K562 (cell line): ENCODE measurements at places on chromosomes 1 and 21. TPM values are rescaled to one million over a fixed set of nuclear protein-coding genes. Genes with fewer than 3 reads are reported as not detected.
A peak's percentile ranks its signal among the peaks of the same experiment; 100 is the strongest.

Gene CAMK2N1
- total RNA-seq, result 1.4 and 2.1 TPM in 2 replicates

DNA sequence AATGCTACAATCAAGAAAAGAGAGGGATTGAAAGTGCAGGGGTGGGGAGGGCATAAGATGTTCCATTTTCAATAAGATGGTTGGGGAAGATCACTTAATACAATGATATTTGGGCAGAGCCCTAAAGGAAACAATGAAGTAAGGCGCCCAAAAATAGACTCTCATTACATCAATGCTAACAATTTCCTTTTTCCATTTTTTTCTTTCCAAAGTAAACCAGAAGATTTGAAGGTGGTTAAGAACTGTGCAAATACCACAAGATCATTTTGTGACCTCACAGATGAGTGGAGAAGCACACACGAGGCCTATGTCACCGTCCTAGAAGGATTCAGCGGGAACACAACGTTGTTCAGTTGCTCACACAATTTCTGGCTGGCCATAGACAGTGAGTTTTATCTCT is 16.8 kb downstream of the IFNAR2 start:
- no peak for DNase-seq

DNA sequence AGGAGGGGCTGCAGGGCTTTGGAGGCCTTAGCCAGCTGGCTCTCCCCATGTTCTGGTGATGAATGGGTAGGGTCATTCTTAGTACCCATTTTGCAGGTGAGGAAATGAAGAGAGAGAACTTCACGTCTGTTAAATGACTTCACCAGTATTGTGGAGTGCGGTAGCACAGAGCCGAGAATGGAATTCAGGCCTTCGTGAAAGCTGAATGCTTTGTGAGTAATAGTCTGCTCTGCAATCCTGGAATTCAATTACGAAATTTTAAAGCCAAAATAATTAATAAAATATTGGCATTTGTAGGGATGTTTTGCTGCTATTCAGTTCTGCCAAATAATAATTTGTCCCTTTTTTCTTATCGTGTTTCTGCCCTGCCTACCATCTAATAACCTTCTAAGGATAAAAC is 197.7 kb downstream of the GREM2 start:
- DNase-seq, result no peak

DNA sequence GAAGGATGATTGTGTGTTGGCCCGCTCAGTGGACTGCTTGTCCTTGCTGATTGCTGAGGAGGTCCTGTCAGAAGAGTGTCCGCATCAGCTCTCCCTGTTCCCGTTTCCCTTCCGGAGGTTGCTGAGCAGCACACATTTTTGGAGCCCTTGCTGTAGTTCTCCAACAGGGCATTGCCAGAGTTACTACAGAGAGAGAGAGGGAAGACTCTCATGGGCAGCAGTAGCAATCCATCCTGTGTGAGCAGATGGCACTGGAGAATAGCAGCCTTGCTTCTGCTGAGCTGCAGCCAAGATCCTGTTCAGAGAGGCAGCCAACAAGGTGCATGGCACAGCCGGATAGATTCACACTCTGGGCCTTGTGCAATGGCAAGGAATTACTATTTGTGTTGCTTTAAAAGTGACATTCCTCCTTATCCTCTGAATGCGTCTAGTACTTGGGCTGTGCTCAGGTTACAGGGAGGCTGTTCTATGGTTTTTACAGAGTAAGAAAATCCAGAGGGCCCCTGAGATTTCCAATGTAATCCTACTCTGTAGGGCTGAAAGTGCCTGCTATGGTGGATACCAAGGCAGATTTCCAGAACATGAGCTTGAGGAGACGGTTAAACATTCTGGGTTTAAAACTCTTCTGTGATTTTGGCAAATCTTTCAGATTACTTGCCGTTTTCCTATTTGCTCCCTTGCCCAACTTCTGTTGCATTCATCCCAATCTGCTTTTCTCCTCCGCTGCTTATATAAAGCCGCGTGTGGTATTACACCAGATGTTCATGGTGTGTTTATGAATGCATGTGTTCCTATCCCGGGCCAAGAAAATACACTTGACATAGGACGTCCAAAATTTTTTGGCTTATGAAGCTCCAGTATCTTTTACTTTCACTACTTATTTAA is 27.4 kb downstream of the AK4 start:
- no peak for DNase-seq

DNA sequence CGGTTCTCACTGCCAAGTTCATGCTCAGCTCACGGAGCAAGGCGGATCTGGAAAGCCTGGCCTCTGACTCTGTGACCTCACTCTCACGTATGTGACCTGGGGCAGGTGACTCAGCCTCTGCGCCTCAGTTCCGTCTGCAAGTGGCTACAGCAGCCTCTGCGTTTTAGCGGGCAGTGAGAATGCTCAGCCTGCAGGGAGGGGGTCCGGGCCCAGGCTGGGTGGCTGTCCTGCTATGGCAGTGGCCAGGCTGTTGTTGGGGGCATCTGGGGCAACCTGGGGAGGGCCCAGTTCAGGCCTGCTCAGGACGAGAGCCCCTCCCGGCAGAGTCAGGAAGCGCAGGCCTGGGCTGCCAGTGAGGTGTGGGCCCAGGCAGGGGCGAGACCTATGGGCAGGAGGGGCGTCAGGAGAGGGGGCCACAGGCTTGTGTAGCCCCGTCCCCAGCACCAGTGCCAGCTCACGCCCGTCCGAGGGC is 27.9 kb downstream of the ARHGEF16 start:
- peak; percentile 54 for DNase-seq

GRCh38 chr1:2821966-2822620 is 20.6 kb upstream of the TTC34 start:
- peak; percentile 74 for DNase-seq

DNA sequence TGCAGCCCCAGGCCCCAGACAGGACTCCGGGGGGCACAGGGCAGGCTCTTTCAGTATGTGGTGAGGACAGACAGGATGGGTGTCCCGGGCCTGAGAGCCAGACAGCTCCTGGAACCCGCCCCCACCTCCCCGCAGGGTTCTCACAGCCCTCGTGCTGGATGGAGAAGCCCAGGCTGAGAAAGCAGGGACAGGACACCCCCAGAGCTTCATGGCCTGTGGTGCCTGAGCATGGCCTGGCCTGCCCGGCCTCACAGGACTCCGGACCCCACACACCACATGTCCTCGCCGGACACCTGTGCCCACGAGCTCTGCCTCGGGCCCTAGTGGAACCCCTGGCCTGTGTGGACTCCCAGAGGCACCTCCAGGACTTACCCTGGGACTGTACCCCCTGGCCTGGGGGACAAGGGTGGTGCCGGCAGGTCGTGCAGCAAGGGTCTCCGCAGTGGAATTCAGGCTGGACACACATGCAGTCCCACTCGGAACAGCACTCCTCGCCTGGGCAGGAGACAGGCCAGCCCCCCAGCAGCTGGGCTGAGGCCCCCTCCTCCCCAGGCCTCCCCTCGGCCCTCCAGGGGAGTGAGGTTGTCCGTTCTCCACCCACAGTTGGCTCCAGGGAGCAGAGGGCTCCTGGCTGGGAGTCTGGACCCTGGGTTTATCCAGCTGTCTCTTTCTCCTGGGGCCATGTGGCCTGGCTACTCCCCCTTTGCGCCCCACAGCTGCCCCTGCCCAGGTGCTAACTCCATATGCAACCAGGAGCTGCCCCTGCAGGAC is 1.2 kb downstream of the TNFRSF18 start:
- no peak for DNase-seq

DNA sequence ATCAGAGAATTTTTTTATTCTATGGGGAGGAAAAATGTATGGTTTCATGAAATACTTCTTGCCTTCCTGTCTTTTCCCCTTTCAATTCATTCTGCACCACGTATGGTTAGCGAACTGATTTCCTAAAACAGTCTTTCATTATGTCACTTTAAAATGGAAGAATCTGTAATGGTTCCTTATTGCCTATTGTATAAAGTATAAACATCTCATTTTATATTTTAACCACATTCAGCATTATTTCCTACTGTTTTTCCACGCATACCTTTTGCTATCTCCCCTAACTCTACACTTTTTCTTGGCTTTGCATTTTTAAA is 232.3 kb upstream of the B3GALT2 start:
- no peak for DNase-seq

Gene OLIG2
- total RNA-seq, result not detected in 2 replicates

GRCh38 chr1:106022312-106022902 is 1034.1 kb upstream of the PRMT6 start:
- DNase-seq, result no peak

Gene TIPRL
- 57.0 and 64.4 TPM in 2 replicates for total RNA-seq

GRCh38 chr21:27418346-27418745 is 451.5 kb upstream of the ADAMTS5 start:
- no peak for DNase-seq
